ENCODE measurements at places on chromosomes 5 and 9.

DNA sequence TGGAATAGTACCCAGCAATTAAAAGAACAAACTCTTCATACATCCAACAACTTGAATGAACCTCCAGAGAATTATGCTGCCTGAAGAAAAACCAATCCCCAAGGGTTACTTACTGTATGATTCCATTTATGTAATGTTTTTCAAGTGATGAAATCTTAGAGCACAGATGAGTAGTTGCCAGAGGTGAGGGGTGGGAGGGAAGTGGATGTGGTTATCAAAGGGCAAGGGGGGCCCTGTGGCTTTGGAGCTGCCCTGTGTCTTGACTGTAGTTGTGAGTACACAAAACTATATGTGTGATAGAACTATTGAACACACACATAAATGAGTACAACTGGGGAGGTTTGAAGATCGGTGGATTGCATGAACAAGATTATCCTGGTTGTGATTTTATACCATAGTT is 115.8 kb upstream of the SLC25A48 start:
- DNase-seq: no peak

DNA sequence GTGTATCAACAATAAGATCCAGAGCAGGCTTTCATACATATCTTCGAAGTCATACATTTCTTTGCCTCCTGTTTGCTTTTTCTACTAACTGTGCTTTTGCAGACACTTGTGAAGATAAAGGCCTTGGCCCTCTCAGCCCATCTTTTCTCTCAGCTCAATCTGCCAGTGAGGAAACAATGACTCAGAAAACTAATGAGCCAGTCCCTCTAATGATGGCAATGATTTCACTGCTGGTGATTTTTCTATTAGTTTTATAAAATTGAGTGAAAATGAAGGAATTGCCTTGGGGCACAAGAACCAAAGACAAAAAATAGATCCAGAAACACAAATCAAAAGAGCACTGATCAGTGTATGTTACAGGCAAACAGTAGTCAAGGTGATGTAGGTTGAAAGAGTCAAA is 167.7 kb upstream of the PPP2R2B start:
- DNase-seq: no peak

- no peak for DNase-seq
These were observed 76.3 kb downstream of the CACNA1B start for GRCh38 chr9:137953683-137954438.

GRCh38 chr9:2338777-2339365 is 282.7 kb upstream of the VLDLR start:
- DNase-seq: no peak

DNA sequence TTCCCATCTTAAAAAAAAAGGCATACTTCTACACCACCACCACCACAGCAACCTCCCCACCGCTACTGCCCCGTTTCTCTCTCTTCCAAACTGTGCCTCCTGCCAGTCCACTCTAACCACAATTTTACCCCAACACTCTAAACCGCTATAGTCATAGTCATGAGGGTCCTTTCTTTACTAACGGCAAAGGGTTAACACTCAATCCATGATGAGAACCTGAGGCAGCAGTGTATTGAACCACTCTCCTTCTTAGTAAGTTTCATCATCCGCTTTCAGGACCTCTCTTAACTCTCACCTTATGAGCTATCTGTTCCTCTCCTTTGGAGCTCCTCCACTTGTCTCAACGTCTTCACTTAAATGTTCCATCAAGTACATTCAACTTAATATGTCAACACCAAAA is 34.0 kb downstream of the IDNK start:
- no peak for DNase-seq

DNA sequence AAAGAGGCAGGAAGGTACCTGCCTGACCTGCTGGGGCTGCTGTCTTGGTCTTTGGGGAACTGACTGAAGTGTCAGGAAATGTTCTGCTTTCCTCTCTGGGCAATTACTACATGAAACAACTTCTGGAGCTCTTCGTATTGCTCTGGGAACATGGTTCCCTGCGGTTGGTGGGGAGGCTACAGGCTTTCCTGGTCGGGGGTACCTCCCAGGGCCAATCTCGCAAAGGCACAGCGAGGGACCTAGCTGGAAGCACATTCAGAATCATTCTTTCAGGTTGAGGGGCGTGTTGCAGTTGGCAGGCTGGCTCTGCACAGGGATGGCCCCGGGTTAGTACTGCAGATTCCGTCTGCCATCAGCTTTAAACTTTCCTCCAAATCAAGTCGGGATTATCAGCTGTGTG is 88.9 kb upstream of the RANBP3L start:
- DNase-seq: no peak

GRCh38 chr5:14213253-14213652 is 70.1 kb downstream of the TRIO start:
- DNase-seq: no peak

GRCh38 chr9:121613009-121613752 is 38.3 kb upstream of the DAB2IP start:
- no peak for DNase-seq

DNA sequence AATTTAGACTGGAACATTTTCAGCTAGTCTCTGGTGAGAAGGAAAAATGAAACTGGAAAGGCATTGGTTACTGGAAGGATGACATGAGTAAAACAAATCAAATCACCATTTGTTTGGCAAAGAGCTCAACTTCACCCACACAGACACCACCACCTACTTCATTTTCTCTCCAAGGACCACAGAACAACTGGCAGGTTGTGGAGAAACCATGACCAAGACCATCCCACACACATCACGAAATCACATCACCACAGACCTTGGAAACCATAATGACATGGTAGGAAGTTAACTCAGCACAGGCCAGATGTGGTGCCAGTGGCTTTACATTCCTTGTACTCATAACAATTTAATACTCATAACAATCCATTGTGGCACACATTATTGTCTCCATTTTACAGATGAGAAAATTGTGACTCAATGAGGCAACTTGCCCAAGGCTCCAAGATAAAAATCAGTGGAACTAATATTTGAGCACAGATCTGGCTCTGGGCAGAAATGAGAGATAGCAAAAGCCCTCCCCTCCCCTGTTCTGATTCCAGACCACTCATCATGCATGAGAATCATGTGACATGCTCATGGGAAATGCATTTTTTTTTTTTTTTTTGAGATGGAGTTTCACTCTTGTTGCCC is 7.5 kb downstream of the OR1K1 start:
- no peak for DNase-seq

DNA sequence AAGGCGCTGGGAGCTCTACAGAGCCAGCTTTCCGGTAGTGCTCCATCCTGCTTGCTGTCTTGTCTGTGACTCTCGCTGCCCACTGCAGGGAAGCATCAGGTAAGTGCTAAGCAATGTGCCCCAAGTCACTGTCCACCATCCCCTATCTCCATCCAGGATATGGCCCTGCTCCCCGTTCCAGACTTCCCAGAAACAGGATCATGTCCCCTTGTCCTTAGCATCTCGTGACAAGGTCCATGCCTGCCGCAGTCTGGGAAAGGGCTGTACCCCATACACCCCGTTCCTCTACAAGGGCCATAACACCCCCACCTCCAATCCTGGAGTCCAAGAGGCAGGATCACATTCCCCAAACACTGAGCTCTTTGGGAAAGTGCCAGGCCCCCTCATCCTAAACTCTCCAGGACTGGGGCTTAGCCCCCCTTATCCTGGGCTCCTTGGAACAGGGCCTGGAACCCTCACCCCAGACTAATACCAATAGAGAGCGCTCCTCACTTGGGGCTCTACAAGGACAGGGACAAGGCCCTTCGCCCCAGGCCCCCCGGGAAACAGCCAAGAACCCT is 566 bp downstream of the RPP25L start:
- DNase-seq: no peak

GRCh38 chr9:29556317-29556716 is 1983.0 kb upstream of the C9orf72 start:
- DNase-seq: no peak
